Endodermal cell (in vitro differentiated cells): ENCODE measurements at places on chromosomes 5 and 9. TPM values are rescaled to one million over a fixed set of nuclear protein-coding genes. Genes with fewer than 3 reads are reported as not detected.

- DNase-seq: no peak
- no peaks in the 10 kb centered on the region for H3K27me3 ChIP-seq
- no peak overlapping the region for H3K4me3 ChIP-seq
- no peaks in the 10 kb centered on the region for H3K4me1 ChIP-seq
- no peaks in the 10 kb centered on the region for H3K36me3 ChIP-seq
Measured at GRCh38 chr9:33180526-33181184, 13.5 kb upstream of the B4GALT1 start.

DNA sequence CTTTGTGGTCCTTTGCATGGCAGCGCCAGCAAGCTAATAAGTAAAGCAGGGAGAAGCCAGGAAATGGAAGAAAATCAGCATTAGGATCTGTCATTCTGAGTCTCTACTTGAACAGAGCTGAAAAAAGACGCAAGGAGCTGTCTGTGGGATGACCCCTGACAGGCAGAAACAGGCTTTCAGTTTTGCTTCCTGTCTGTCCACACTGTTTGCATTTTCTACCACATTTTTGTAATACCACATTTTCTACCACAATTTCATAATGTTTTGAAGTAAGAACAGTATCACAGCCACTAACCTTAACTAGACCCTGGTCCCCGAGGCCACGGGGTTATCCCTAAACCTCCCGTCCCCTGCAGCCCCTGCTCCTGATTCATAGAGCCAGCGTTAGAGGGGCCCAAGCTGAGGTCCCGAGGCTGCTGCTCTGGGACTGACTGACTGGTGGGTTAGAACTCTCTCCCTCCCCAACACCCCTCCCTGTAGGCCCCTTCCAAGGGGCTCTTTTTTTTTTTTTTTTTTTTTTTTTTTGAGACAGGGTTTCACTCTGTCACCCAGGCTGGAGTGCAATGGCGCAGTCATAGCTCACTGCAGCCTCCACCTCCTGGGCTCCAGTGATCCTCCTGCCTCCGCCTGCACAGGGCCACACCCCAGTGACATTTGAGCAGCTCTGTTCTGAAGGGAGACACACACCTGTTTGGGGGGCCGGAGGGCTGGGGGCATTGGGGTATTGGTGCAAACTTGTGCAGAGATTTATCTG lies 4.0 kb upstream of the CLIC3 start:
- H3K27ac ChIP-seq: no peak overlapping the region
- no peaks in the 10 kb centered on the region for H3K27me3 ChIP-seq
- no peak overlapping the region for H3K4me3 ChIP-seq
- no peak for DNase-seq
- H3K4me1 ChIP-seq: peaks cover 4% of the 10 kb centered on the region
- no peaks in the 10 kb centered on the region for H3K36me3 ChIP-seq

CER1 gene
- 2,562 and 3,326 TPM in 2 replicates for total RNA-seq

GRCh38 chr9:79242489-79242888 lies 329.3 kb upstream of the TLE4 start:
- no peaks in the 10 kb centered on the region for H3K27me3 ChIP-seq
- H3K4me3 ChIP-seq: no peak overlapping the region
- DNase-seq: no peak
- no peaks in the 10 kb centered on the region for H3K4me1 ChIP-seq

IL13 gene
- total RNA-seq: not detected in 2 replicates

DNA sequence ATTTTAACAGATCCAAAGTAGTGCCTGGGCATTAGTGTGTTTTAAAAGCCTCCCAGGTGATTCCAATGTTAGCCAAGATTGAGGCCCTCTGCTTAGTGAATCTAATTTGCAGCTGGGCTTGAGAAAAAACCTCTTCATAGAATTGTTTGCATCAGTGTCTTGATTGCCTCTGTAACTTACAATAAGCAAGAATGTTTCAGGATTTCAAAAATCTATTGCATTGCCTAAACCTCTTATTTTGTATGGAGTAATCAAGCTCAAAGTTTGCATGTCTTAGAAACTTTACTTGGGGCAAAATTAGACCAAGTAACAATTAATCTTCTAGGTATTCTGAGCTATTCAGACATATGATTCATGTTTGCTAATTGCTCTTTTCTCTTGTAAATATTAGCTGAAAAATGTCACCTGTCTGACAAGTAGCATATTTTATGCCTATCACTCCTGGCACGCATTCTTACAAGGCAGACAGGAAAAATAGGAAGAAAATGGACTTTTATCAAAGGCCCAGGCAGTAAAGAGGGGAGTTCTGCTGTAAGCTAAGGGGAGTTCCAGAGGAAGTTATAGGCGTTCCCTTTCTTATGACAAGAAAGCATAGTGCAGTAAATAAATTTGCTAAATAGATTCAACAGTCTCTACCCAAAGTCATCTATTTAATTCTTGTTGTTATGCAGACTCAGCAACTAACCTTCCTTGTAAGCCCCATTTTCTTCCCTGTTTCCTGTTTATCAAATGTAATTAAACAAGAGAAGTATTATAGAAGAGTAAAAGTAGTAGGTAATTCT lies 21.0 kb downstream of the PDCD1LG2 start:
- H3K4me3 ChIP-seq: no peak overlapping the region
- H3K36me3 ChIP-seq: no peaks in the 10 kb centered on the region
- no peak overlapping the region for H3K27ac ChIP-seq
- H3K4me1 ChIP-seq: peaks cover 6% of the 10 kb centered on the region
- no peak for DNase-seq

GBGT1 gene
- 23.5 to 28.2 TPM (median 27.7 TPM) in 3 replicates for total RNA-seq

MTX3 gene
- 35.7 to 41.5 TPM (median 39.7 TPM) in 3 replicates for total RNA-seq

FBXL7 gene
- 13.2 and 13.6 TPM in 2 replicates for total RNA-seq

DNA sequence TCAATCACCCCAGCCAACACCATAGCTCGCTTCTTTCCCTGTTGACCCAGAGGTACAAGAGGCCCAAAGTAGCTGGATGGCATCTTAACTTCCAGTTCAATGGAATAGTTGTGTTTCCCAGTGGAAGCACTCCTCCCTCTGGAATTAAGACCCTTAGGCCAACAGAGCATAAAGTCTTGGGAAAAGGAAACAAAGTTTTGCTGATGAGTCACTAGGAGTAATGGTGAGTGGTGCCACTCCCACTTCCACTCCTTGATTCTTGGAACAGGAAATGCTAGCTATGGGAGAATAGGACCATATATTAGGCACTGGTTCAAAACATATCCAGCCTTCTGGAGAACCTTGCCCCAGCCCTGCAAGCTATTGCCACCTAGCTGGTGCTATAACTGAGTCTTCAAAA lies 44.7 kb upstream of the LMX1B start:
- no peak overlapping the region for H3K4me3 ChIP-seq
- no peaks in the 10 kb centered on the region for H3K36me3 ChIP-seq
- DNase-seq: no peak
- H3K4me1 ChIP-seq: peaks cover 7% of the 10 kb centered on the region
- H3K27ac ChIP-seq: no peak overlapping the region
- no peaks in the 10 kb centered on the region for H3K27me3 ChIP-seq

DNA sequence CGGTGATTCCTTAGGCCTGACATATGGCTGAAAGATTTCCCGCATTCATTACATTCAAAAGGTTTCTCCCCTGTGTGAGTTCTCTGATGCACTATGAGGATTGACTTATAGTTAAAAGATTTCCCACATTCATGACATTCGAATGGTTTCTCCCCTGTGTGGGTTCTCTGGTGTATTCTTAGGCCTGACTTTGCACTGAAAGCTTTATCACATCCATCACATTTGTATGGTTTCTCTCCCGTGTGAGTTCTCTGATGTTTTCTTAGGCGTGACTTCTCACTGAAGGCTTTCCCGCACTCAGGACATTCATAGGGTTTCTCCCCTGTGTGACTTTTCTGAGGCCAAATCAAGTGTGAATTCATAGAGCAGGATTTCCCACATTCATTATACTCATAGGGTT lies 35.8 kb downstream of the ZNF782 start:
- no peak for DNase-seq
- no peaks in the 10 kb centered on the region for H3K4me1 ChIP-seq
- H3K36me3 ChIP-seq: peaks cover 67% of the 10 kb centered on the region
- H3K27ac ChIP-seq: no peak overlapping the region
- no peaks in the 10 kb centered on the region for H3K27me3 ChIP-seq

ORM2 gene
- 0.56 and 0.59 TPM in 2 replicates for total RNA-seq

C9orf85 gene
- 9.3 and 10.8 TPM in 2 replicates for total RNA-seq

- peaks cover 18% of the 10 kb centered on the region for H3K4me1 ChIP-seq
- no peaks in the 10 kb centered on the region for H3K36me3 ChIP-seq
- H3K4me3 ChIP-seq: no peak overlapping the region
- no peak overlapping the region for H3K27ac ChIP-seq
Measured at GRCh38 chr9:133003671-133004090, 25.2 kb downstream of the GFI1B start.

DNA sequence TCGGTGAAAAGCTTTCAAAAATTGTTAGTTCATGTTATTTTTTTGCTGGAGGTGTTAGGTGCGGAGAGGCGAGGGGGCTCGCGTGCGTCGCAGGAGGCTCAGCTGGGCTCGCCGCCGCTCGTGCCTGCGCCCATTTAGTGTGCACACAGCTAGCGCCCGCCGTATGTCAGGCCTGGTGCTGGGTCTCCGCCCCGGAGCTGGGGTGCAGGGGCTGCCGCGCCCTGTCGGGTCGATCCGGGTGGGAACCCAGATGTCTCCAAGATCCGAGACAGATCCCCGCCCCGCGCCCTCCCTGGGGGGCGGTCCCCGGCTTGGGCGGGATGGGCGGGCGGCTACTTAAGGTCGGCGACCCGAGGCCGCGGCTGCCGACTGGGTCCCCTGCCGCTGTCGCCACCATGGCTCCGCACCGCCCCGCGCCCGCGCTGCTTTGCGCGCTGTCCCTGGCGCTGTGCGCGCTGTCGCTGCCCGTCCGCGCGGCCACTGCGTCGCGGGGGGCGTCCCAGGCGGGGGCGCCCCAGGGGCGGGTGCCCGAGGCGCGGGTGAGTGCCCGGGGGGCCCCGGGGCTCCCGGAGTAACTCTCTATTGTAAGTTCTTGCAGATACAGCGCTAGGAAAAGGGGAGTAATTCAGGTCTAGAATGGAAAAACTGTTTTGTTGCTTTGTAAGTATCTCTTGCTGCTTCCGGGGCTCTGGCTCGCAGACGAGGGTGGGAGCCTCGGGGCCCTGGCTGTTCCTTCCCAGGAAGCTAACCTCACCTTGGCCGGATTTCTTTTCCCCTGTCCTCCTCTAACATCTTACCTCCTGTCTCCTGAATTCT lies 31.7 kb downstream of the GSN start:
- H3K27me3 ChIP-seq: no peaks in the 10 kb centered on the region
- peaks cover 6% of the 10 kb centered on the region for H3K4me1 ChIP-seq
- no peaks in the 10 kb centered on the region for H3K36me3 ChIP-seq

GRCh38 chr5:126471875-126472537 lies 48.8 kb downstream of the GRAMD2B start:
- no peak overlapping the region for H3K27ac ChIP-seq
- H3K4me3 ChIP-seq: no peak overlapping the region
- DNase-seq: no peak
- H3K4me1 ChIP-seq: no peaks in the 10 kb centered on the region

- H3K27me3 ChIP-seq: no peaks in the 10 kb centered on the region
- H3K4me1 ChIP-seq: no peaks in the 10 kb centered on the region
- H3K27ac ChIP-seq: no peak overlapping the region
- no peak overlapping the region for H3K4me3 ChIP-seq
- no peak for DNase-seq
- no peaks in the 10 kb centered on the region for H3K36me3 ChIP-seq
Measured at GRCh38 chr5:95609711-95610110, 10.2 kb upstream of the GPR150 start.

ST8SIA4 gene
- 47.0 and 49.4 TPM in 2 replicates for total RNA-seq

DNA sequence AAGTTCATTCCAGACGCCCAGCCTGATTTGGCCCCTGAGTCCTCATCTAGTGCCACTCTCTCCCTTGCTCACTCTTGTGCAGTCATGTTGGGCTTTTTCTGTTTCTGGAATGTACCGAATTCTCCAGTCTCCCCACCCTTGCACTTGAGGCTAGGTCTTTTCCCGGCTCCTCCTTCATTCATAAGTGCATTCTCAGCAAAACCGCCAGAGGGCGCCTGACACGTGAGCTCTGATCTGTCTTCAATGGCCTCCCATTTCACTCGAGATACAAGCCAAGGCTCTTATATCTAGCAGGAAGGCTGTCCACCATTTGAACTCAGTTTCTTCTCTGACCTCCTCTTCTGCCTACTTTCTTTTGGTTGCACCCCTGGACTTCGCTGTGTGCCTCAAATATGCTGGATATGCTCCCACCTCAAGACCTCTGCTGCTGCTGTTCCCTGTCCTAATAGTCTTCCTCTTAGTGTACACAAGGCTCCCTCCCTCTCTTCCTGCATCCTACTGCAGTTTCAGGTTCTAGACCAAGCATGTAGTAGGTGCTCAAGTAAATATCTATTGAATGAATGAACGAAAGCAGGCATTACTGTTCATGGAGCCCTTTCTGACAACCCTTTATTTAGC lies 568.1 kb upstream of the WWC1 start:
- no peaks in the 10 kb centered on the region for H3K36me3 ChIP-seq
- no peaks in the 10 kb centered on the region for H3K27me3 ChIP-seq
- H3K4me1 ChIP-seq: no peaks in the 10 kb centered on the region
- no peak overlapping the region for H3K27ac ChIP-seq

GRCh38 chr9:97567182-97567893 lies 65.8 kb downstream of the TSTD2 start:
- no peak overlapping the region for H3K27ac ChIP-seq
- no peak for DNase-seq
- H3K36me3 ChIP-seq: no peaks in the 10 kb centered on the region
- H3K4me3 ChIP-seq: no peak overlapping the region
- H3K27me3 ChIP-seq: no peaks in the 10 kb centered on the region
- no peaks in the 10 kb centered on the region for H3K4me1 ChIP-seq

GRCh38 chr9:77901771-77902170 lies 129.8 kb downstream of the GNAQ start:
- peaks cover 21% of the 10 kb centered on the region for H3K4me1 ChIP-seq
- no peak overlapping the region for H3K4me3 ChIP-seq
- H3K27ac ChIP-seq: no peak overlapping the region
- peaks cover 3% of the 10 kb centered on the region for H3K36me3 ChIP-seq
- DNase-seq: no peak

GABRA6 gene
- total RNA-seq: not detected in 2 replicates

CCT5 gene
- 356 and 369 TPM in 2 replicates for total RNA-seq

GRCh38 chr5:56763711-56764466 lies 51.5 kb upstream of the MAP3K1 start:
- H3K4me3 ChIP-seq: no peak overlapping the region
- no peak overlapping the region for H3K27ac ChIP-seq
- H3K27me3 ChIP-seq: no peaks in the 10 kb centered on the region
- no peak for DNase-seq
- peaks cover 12% of the 10 kb centered on the region for H3K4me1 ChIP-seq
- H3K36me3 ChIP-seq: no peaks in the 10 kb centered on the region

DNA sequence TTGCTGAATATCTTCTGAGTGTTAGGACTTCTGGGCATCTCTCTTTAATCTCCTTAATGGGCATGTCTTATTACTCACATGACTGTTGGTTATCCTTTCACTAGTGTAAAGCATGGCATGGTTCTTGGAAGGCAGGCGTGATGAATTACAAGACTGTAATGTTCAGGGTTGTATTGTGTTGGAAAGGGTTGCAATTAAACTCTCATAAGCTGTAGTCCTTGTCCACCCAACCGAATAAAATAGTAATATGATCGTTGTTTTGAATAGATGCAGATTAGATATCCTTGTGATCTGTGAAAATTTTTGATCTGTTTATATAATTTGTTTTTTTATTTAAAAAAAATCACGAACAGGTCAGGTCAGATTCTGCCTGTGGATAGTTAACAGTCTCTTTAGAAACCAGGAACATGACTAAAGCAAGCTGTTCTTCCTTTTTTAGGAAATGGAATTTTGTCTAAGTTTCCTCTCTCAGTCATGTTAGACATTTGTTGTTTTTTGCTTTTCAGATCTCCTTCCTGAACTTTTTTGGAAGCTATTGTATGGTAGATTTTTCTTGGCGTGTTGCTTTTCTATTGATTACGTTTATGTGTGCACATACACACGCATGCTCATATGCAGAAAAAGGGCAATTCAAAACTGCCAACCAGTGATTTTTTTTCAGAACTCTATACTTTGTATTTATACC lies 121.8 kb downstream of the ARHGEF28 start:
- no peak for DNase-seq
- H3K27ac ChIP-seq: no peak overlapping the region
- H3K4me3 ChIP-seq: no peak overlapping the region
